Activated CD8-positive, alpha-beta memory T cell treated with anti-CD3 and anti-CD28 coated beads for 1 hour (primary cell): ENCODE measurements at places on chromosomes 2 and 18.

DNA sequence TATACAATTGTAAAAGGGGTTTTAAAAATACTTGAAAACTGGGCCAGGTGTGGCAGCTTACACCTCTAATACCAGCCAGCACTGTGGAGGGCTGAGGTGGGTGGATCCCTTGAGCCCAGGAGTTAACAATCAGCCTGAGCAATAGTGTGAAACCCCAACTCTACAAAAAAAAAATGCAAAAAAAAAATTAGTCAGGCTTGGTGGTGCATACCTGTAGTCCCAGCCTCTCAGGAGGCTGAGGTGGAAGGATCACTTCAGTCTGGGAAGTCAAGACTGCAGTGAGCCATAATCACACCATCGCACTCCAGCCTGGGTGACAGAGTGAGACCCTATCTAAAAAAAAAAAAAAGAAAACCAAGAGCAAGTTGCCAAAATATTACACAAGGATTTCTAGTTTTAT lies 182.7 kb downstream of the UBE2E3 start:
- DNase-seq = no peak

DNA sequence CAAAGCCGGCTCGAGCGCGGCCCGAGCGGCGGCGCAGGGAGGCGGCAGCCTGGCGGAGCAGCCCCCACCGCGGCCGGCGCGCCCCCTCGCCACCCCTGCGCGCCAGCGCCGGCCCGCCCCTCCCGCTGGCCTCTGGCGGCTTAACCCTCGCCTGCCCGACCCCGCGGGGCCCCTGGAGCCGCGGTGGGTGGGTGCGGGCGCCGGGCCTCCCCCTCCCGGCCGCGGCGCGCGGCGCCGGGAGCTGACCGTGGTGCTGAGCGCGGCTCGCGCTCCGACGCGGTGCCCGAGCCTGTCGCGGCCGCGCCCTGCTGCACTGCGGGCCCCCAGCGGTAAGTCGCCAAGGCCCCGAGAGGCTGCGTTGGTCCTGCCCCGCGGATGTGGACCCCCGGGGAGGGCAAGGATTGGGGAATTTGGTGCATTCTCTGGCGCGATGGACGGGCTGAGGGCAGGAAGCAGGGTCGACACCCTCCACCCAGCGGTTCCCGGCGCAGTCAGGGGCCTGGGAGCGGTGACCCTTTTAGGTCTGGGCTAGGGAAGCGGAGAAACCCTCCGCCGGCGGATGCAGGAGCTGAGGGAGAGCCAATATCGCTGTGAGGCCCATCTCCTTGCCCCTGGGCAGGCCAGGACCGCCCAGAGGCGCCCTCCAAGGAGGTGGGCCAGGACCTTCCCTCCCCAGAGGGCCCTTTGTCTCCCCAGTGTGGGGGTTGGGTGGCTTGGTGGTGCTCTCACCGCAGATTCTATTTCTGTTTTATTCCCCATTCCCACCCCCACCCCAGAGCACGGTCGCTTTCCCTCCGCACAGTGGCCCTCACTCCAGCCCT lies 923 bp downstream of the AMER3 start:
- no peak for DNase-seq

DNA sequence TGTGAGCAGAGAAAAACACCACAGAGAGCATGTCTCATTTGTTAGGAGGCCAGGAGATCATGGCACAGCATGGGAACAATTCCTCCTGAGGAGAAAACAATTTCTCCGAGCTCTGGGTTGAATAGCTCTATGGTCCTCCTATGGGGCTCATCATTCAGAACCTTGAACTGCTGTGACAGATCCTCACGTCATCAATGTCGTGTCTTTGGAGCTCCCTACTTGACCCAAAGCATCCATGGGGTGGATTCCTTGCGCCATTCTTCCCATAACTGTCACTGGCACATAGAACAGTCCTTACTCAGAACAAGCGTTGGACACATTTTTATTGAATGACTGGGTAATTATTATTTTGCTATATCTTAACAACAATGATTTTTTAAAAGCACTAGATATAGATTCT lies 15.8 kb upstream of the TCF4 start:
- no peak for DNase-seq

- no peak for DNase-seq
Observed at GRCh38 chr2:173307293-173307692, 47.4 kb upstream of the CDCA7 start.

DNA sequence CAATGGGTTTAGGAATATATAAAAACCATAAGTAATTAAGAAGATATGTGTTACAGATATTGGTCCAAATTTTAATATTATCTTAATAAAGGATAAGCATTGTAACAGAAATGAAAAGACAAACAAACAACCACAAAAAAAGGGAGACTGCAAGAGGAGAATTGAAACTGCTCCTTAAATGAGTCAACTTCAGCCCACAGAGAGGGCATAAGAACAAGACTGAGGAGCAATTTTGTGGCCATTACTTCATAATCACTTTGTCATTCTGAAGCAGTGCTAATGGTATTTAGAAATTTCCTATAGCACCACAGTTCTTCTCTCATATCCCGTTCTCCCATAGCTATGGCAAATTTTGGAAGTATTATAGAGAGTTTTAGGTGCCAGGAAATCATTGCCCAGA lies 193.2 kb upstream of the HNMT start:
- DNase-seq = no peak

GRCh38 chr2:187208199-187208785 lies 239.8 kb downstream of the CALCRL start:
- DNase-seq = no peak

- DNase-seq = no peak
Observed at GRCh38 chr2:44680983-44681531, 260.4 kb upstream of the SIX3 start.

GRCh38 chr18:50340078-50340477 lies 34.8 kb upstream of the SKA1 start:
- no peak for DNase-seq

DNA sequence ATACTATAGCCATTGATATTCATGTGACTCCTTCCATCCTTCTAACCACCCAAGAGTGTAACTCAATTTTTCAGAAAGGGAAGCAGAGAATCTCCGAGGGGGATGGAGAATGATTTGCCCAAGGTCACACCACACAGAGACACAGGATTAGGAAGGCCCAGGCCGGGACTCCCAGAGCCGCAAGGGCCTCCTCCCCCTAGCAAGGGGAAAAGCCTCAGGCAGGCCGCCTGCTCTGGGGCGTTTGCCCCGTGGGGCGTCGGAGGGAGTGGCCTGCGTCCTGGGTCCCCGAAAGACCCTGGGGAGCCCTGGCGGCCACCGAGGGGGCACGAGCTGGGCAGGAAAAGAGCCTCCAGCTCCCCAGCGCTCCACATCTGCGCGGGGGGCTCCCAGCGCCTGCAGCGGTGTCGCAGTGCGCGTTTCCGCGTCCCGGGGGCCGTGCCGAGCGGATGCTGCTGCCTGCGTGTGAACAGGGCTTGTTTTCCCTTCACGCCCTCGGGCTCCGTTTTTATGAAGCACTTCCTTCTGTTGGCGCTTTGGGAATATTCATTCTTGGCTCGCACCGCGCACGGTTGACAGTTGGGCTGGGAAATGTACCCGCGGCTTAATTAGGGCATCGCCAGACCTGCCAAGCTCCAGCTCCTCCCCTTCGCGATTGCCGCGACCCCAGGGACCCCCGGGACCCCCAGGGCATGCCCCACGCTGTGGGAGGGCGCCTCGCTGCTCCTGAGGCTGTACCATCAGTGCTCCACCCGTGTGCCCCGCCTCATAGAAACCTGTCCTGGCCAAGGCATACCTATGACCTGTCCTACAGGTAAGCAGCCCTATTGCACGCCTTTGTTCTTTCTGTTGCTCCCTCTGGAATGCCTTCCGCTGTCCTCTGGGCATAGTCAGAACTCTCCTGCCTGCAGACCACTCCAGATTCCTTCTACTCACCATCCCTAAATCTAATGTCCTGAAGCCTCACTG lies 158.9 kb upstream of the GLI2 start:
- no peak for DNase-seq

DNA sequence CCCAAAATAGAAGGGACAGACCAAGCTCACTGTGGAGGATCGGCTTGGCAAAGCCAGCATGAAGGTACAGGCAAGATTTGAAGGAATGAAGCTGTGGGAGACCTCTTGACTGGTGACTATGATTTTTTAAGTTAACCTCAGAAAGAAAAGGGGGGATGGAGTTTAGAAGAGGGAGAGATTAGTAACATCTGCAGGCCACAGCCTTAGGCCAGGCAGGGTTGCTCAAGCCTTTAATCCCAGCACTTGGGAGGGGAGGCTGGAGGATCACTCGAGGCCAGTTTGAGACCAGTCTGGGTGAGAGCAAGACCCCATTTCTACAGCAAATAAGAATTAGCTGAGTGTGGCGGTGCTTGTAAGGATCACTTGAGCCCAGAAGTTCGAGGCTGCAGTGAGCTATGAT lies 46.6 kb downstream of the ZNF532 start:
- DNase-seq = no peak

DNA sequence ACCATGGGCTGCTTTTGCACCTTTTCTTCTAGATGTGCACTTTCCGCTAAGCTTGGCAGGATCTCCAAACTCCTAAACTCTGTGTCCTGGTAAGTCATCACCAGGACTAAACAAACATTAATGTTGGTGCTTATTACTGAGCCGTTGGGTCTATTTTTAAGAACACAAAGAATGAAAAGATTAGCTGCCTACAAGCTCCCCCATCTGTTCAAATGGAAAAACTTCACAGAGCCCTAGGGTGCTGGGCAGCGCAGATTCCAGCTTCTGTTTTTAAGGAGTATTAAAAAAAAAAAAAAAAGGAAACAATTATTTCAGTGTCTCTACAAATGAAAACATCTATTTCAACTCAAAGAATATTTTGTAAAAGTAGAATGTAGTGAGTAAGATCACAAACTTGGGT lies 97.8 kb upstream of the AQP4 start:
- no peak for DNase-seq
